Stimulated activated CD8-positive, alpha-beta memory T cell treated with anti-CD3 and anti-CD28 coated beads, Interleukin-7, amount 100 ng/mL, for 1 hour (primary cell): ENCODE measurements at places on chromosomes 2 and 18.

GRCh38 chr2:144465749-144466148 lies 54.2 kb downstream of the ZEB2 start:
- DNase-seq = no peak

DNA sequence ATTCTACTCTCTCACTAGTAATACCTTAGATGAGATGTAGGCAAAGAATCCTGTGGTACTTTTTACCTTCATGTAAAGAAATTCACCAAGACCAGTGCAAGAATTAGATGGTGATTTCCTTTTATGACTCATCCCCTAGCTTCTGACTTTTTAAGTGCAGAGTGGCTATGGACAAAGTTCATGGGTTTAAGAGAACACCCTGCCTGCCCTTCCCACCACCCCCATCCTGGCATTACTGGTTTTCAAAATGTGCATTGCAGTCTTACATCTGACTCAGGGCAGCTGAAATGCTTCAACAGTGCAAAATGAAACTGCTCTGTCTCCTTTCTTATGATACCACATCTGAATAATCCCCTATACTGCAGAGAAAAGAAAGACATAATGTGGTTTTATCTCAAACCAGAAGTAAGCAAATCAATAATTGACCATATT lies 22.6 kb downstream of the MAIP1 start:
- DNase-seq = no peak

DNA sequence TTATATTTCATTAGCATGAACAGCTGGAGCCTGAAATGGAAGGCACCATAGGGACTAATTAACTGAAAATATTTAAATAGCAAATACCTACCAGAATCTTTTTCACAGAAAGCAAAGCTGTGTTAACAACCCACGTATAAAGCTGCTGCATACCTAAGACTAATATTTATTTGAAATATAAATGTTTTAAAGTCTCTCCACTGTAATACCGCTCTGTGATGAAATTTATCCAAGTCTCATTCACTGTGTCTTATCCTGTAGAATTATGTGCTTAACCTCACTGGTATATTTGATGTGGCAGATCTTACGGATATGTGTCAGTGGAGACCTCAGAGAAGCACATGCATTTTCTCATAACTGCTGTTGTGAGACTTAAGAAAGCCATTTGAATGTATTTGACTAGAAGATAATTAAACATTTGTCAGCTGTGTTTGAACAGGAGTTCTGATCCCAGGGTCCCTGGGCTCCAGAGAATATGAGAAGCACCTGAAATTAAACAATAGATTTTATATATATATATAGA lies 373.3 kb downstream of the ZNF804A start:
- no peak for DNase-seq

GRCh38 chr2:203490391-203490790 lies 44.7 kb downstream of the RAPH1 start:
- DNase-seq = no peak

DNA sequence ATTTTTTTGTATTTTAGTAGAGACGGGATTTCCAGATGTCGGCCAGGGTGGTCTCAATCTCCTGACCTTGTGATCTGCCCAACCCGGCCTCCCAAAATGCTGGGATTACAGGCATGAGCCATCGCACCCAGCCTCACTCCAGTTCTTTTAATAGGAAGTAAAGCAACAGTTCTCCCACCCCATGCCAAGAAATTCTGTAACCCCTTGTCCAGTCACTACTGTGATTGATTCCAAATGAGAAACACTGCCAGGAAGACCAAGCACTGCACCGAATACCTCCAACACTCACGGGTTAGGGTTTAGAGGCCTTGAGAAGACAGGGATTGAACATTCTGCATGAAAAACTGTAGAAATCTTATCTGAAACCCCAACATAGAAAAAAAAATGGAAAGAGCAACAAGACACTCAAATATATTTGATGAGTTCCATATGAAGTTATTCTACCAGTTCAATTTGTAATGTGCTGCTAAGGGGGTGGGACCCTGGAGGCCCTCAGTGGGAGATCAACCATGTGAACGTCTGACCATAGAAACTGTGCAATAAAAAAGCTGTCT lies 48.2 kb upstream of the BIN1 start:
- no peak for DNase-seq

DNA sequence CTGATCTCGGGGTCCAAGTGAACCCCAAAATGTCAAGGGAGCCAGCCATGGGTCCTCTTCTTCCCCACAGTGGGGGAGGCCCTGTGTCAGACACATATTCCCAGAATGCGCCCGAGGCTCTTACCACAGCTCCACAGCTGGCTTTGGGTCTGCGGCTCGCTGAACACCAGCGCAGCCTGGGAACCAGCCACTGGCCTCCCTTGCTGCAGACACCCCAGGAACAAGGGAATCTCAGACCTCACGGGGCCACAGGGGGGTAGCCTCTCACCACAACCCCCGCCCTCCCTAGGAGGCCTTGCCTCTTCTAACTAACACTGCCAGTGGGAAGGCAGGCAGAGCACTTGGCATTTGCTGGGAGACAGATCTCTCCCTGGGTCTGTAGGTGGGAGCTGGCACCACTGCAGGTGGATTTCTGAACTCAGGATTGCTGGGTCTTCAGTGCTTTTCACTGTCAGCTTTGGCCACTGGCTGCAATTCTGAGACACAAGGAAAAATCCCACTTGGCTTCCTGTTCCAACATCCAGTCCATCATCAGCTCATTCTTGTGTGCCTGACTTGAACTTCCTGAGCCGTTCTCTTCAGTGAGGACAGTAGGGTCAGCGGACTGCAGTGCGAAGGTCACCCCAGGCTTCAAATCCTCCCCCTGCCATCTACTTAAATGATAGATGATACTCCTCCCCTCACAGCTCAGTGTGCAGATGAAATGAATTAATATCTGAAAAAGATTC lies 128.7 kb downstream of the CAPN13 start:
- no peak for DNase-seq

DNA sequence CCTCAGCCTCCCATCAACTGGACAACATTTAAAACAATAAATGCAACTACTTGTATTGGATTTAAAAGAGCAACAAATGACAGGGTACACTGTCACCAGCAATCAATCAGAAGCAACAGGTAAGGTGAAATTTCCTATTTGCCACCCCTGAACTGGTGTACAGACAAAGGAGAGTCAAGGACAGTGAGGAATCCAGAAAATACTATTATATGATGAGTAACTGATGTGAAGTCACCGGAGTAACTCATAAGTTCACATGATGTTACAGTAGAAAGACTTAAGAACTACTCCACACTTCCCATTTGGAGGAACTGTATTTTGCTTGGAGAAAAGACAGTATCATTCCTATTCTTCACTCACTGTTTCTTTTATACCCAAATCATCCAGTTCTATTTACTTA lies 4.1 kb upstream of the STAT1 start:
- DNase-seq = no peak

GRCh38 chr2:150271952-150272802 lies 215.3 kb downstream of the RND3 start:
- DNase-seq = no peak

DNA sequence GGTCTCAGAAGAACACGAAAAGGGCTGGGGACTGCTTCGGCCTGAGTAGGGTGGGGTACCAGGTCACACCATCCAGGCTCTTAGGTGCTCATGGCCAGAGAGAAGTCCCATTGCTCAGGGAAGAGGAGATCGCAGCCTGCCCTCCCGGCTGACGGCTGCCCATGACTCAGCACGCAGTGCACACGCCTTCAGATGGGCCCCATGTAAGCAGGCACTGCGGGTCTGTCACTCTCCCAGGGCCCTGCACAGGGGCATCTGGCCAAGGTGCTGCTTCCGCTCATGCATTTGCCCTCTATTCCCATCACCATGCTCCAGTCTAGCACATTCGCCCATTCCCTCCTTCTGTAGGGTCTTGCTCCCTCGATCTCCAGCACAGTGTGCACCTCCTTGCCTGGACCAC lies 34.7 kb downstream of the SFXN5 start:
- DNase-seq = no peak

DNA sequence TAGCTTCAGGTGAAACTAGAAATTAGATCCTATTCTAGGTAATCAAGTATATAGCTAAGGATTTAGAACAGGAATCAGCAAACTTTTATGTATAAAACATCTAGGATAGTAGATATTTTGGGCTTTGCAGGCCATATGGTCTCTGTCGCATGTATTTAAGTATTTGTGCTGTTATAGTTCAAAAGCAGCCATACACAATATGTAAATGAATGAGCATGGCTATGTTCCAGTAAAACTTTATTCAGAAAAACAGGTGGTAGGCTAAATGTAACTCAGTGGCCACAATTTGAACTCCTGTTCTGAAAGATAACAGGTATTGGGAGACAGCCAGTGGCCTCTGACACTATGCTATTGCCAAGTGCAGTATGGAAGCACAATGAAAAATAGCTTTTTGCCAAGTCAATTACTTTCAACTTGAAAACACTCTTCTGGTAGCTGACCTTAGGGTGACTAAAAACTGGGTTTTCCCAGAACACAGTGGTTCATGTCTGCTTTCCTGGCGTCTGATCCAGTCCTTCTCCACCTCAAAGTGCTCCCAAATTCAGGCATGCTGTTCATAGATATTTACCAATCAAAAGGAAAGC lies 304.7 kb upstream of the SYT4 start:
- DNase-seq = no peak

GRCh38 chr2:148546270-148546669 lies 98.3 kb upstream of the EPC2 start:
- DNase-seq = no peak

- no peak for DNase-seq
These were observed 67.8 kb downstream of the TTC32 start for GRCh38 chr2:19833978-19834377.

DNA sequence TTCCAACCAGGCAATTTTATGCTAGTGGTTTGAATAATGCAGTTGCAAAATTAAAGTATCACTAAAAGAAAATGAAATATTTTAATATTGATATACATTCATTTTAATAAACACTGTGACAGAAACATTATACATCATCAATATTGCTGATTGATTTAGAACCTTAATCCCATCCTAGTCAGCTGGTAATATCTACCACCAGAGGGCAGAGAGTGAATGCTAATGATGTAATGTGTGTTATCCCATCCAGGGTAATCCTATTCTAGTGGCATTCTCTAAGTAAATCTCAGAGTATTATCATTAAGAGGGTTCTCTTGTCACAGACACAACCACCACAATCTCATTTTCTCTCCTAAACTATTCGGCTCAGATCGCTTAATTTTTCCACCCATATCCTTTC lies 477.4 kb downstream of the CPS1 start:
- no peak for DNase-seq

DNA sequence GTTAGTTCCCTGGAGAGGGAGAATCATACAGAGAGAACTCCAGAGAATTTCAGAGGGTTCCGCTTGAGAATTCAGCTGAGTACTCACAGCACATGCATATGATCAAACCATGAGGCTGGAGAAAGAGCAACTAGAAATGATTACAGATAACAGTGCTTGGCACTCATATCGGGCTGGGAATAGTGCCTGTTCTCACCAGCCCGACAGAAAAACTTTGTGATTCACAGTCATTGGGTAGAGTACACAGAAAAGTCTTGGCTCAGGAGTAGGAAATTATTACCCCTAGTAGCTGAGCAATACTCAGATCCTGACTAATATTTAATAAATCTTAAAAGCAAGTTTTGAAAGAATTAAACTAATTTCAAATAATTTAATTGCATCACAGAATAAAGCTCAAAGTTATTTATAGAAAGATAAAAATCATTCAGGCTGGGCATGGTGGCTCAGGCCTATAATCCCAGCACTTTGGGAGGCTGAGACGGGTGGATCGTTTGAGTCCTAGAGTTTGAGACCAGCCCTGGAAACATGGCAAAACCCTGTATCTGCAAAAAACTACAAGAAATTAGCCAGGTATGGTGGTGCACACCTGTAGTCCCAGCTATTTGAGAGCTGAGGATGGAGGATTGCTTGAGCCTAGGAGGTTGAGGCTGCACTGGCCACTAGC lies 6.8 kb downstream of the WDPCP start:
- no peak for DNase-seq

GRCh38 chr2:189763908-189764661 lies 1.5 kb upstream of the OSGEPL1 start:
- DNase-seq = no peak

DNA sequence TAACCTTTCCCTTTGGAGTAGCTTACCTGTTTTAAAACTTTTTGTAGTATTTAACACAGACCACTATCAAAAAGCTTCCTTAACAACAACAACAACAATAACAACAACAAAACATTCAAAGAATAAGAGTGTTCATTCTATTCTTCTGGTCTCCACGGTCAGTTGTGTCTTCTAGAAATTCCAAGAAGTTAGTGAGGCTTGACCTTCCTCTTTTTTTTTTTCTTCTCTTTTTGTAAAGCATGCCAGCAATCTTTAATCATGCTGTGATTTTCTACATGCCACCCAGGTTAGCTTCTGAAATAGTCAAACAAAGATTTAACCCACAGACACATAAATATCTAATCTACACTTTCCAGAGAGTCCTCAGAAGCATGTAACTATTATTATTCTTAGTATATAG lies 28.4 kb upstream of the KLHL14 start:
- no peak for DNase-seq

GRCh38 chr2:128982001-128982400 lies 663.3 kb upstream of the HS6ST1 start:
- DNase-seq = no peak

- DNase-seq = no peak
These were observed 643 bp upstream of the DTNB start for GRCh38 chr2:25674077-25674362.

- DNase-seq = no peak
These were observed 201.0 kb downstream of the NDUFA10 start for GRCh38 chr2:239824046-239824694.

- DNase-seq = no peak
These were observed 113.6 kb downstream of the DIS3L2 start for GRCh38 chr2:232075080-232075479.

GRCh38 chr2:70069049-70069448 lies 18.2 kb upstream of the PCBP1 start:
- peak; percentile 38 for DNase-seq

DNA sequence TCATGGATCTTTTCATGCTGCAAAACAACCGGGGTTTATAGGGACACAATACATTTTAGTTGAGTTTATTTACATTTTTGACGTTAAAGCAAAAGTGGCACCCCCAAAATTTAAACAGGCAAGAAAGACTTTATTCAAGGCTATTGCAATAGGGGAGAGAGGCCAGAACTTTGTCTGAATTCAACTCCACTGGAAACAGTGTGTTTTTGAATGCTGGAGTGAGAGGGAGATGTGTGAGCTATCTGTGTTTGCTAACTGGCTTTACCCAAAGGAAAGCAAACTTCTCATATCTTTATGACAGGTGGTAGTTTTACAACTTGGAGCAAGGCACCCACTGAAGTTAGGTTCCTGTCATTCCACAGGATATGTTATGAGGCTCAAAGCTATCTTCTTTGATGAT lies 207.4 kb downstream of the AGPS start:
- no peak for DNase-seq
